Fibroblast of villous mesenchyme (primary cell): ENCODE measurements at places on chromosomes 4 and X. TPM values are rescaled to one million over a fixed set of nuclear protein-coding genes. Genes with fewer than 3 reads are reported as not detected.

The CXCL11 gene
- not detected in 2 replicates for total RNA-seq

The USP11 gene
- 47.0 and 48.4 TPM in 2 replicates for total RNA-seq

The MSL3 gene
- 23.8 and 32.8 TPM in 2 replicates for total RNA-seq

The GLRB gene
- total RNA-seq: 6.8 and 16.4 TPM in 2 replicates

The HHIP gene
- total RNA-seq: 0.64 and 1.7 TPM in 2 replicates

The MEPE gene
- not detected in 2 replicates for total RNA-seq

The SPARCL1 gene
- under 0.01 TPM in 1 of 2 replicates, not detected in the other for total RNA-seq

DNA sequence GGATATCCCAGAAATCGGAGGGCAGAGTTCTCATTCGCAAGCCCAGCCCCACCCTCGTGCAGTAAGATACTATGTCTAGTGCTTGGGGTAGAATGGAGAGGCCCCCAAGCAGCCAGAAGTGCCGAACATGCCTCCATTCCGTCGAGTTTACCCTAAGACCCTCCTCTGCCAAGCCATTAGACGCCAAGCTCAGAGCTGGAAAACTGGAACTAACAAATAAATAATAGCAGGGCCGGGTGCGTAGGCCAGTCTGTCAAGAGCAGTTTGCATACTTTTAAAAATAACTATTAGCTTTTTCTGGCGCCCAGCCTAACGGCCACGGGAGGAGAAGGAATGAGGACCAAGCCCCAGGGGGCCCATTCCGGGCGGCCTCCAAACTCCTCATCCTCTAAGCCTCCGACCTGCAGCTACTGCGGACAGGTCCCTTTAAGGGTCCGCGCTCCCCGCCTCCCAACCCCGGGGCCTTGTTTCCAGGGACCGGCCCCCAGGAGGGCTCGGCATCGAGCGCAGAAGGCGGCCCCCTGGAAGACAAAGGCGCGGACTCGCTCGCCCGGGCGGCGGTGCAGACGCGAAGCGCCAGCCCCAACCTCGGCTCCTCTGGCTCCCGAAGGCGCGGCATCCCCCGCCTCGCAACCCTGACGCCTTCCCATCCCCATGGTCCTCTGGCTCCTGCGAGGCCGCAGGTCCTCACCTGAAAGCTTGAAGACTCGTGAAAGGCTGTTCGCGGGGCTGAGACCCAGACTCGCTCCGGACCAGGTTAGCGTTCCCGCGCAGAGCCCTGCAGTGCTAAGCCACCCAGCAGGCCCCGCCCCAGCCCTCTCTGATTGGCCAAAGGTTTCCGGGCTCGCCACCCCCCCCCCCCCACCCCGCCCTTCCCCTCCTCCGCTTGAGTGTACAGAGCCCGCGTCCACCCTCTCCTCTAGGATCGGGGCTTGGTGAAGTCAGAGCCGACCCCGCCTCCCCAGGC lies at the start of gene TMSB15A:
TSS of gene TMSB15A (minus strand) at position 765 of the 967 bp plus-strand sequence.
- DNase-seq: peak; percentile 19

GRCh38 chr4:84738622-84739021 lies 155.7 kb downstream of the CDS1 start:
- DNase-seq: no peak

DNA sequence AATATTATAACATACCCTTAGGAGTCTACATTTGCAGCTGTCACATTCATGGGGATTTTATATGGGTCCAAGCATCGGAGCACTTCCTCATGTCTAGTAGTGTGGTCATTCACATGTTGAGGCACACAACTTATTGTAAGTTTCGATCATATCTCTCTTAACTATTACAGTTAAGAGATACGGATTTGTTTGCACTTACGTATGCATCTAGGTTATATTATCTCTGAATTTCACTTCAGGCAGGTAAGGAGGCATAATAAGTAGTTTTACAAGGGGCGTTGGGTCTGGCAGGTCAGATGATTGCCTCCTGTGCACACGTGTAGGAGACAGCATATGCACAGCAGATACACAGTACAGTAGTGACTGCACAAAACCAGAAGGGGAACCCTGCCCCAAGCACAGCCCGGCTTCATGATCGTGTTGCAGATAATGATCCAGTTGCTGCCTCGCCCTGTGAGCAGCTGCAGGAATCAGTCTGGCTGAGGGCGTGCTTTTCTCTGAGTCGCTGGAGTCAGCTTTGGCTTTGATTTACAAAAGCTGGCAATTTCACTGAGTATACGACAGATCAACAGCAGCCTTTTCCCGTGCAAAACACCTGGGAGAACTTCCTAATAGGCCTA lies 302.9 kb upstream of the GATB start:
- no peak for DNase-seq

DNA sequence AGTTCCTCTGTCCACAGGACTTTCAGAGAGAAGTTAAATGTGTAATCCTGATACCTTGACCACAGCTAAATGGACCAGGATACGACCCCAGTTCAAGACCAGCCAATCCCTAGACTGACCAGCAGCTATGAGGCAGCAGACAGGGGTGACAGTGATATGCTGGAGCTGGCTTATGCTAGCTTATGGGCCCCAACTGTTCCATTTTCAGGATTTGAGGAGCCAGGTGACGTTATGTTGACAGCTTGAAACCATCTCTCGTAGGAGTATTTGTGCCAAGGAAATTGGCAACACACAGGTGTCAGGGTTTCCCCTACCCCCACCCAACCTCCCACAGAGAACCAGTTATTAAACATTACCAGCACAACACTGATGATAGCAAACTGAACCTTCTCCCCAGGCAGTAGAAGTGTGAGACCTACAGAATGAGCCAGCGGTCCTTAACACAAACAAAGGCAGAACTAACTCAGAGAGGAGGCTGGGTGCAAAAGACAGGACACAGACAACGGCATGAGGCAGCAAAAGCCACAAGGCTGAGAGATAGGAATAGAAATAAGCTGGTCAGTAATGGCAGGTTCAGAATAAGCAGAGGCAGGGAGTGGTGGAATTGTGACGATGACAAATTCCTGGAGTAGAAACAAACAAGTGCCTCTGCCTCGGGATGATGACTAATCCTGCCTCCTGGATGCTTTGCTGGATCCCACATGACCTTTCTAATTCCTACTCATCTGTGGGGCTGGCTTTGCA lies 85.6 kb upstream of the CPEB2 start:
- DNase-seq: peak; percentile 11

- DNase-seq: peak; percentile 60
Observed at GRCh38 chr4:53782458-53782845, 191.2 kb upstream of the LNX1 start.

DNA sequence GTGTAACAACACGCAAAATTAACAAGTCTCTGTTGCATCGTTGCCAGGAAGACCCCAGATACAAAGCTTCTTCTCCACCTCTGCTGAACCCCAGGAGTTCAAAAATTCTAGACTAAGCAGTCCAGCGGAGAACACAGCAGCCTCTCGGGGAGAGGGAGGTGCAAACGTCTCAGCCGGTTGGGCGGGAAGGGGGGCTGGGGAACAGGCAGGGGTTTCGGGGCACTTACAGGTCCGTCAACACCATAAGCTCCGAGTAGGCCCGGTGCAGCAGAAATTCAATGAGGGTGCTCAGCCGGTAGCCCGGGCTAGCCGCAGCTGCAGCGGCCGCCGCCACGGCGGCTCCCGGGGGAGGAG lies 394 bp downstream of the MED14 start:
- DNase-seq: peak; percentile 20

- DNase-seq: no peak
Observed at GRCh38 chr4:188175288-188175687, 36.0 kb downstream of the TRIML1 start.

GRCh38 chrX:130841776-130842175 lies 61.2 kb downstream of the ENOX2 start:
- no peak for DNase-seq

GRCh38 chrX:53286171-53286570 lies 4.8 kb upstream of the IQSEC2 start:
- DNase-seq: no peak

DNA sequence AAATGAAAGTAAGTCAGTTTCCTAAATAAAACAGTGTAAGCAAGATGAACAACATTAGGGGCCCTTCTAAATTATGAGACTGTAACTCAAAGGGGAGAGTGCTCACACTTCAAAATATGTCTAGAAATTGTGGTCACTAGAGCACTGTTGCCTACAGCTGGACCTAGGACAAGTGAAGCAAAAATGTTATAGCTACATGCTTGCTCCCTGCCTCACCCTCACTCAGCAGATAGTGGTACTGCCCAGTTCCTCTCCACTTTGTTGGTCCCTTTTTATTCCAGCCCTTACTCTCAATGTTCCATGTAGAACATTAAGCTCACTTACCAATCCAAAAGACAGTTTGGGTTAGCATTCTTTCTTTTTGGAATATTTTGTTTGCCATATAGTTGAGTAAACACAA lies 147.3 kb downstream of the GRIA3 start:
- DNase-seq: no peak

DNA sequence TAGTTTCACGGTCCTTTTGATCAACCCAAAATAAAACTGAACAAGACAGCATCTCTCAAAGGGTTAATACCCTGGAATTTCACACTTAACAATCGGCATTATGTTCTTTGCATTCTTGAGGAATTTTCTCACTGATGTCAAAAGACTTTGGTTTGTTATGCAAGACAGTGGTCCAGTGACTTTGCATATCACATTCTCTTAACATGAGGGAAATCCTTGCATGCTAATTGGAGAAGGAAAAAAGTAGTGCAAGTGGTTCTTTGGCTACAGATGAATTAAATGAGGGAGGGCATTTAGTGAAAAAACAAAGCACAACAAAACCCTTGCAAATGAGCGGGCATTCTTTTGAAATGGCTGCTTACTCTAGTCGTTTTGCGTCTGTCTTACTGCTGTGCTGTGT lies 105.1 kb upstream of the LIMCH1 start:
- DNase-seq: peak; percentile 38

GRCh38 chr4:110998320-110998719 lies 375.4 kb upstream of the PITX2 start:
- DNase-seq: no peak

- no peak for DNase-seq
Observed at GRCh38 chrX:68821616-68822015, 7.2 kb upstream of the EFNB1 start.

- DNase-seq: no peak
Observed at GRCh38 chrX:150229030-150229429, 134.1 kb upstream of the MAMLD1 start.

DNA sequence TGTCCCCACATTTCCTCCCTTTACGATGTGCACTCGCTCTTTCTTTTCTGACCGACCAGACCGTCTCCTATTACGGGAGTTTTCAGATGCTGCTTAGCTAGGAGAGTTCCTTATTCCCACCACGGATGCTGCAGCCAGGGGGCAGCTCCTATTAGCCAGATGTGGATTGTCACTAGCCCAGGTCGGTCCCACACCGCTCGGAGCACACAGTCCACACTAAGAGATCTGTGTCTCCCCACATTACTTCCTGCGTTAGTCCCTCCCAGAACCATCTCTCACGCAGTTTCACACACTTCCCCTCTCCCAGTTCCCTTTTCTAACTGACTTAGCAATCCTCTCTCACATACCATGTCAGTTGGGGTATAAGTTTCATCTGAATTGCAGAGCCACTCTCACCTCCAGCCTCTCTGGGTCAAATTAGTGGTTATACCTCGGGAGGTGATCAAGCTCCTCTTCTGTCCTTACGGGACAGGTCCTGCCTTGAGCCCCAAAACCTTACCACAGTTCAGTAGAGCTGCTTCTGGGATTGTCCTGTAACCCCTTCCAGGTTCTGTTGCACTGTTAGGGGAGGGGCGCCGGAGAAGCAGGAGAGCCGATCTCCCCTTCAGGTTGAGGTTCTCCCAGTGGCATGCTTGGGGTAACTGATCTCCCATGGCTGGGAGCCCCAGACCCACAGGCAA lies 28.2 kb downstream of the SULT1E1 start:
- DNase-seq: no peak

GRCh38 chrX:130171446-130172126 lies at the start of gene RAB33A:
Gene RAB33A, plus strand, starts transcription at chrX:130171962. Its CDS starts 101 bp downstream, at chrX:130172063.
- DNase-seq: peak; percentile 24

DNA sequence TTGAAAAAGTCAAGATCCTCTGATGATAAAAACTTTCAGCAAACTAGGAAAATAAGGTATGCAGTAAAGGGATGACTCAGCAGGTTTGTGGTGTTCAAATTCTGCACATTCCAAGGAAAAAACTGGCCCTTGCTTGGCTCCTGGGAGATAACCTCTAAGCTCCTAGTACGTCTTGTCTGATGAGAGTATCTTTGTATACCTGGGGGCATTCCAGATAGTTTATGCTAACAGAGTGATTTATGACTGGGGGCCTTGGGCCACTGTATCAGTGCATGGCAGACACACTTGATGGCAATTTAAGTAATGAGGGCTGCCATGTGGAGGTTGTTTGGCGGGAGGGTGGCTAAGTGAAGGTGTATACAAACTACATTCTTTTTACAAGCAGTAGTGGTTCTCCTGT lies 56.9 kb downstream of the NSG1 start:
- peak; percentile 68 for DNase-seq

DNA sequence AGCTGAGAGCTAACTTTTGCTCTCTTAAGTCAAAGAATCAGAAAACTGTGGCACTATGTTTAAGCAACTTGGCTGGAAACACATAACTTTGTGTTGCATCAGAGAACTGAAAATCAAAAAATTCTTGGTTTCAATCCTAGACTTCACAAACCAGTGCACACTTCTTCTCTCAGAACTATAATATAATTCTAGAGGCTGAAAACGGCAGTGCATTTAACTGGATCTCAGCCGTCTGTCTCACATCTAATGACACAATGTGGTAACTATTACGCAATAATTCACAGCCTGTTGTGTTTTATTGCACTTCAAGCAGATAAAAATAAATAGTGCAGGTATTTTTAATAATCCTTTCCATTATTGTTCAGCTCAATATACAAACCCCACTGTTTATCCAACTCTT lies 260.6 kb upstream of the DIAPH2 start:
- DNase-seq: peak; percentile 48

GRCh38 chrX:148517176-148517575 lies 16.8 kb downstream of the AFF2 start:
- DNase-seq: no peak
